Hematopoietic multipotent progenitor cell treated with erythropoietin and hydrocortisone succinate and interleukin-3 and kit ligand, for 8 days (in vitro differentiated cells): ENCODE measurements at places on chromosomes 11 and 22.

DNA sequence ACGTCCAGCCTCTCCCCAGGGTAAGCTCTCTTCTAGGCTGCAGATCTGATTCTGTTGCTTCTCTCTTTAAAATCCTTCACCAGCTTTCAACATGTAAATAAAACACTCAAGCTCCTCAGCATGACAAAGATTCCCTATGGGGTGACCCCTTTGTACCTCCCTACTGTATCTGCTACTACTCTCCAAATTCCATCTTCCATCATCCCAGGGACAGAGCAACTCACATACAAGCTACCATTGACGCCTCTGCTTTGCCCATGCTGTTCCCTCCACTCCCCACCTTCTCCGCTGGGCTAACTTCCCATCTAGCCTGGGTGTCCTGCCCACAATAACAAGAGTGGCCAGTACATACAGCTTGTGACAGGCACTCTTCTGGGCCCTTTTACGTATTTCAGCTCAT is 207.5 kb upstream of the ZBED5 start:
- no peak for DNase-seq

GRCh38 chr22:49350441-49351121 is 477.1 kb downstream of the BRD1 start:
- DNase-seq, result peak; percentile 1

GRCh38 chr11:57637626-57638004 is 12.1 kb downstream of the YPEL4 start:
- DNase-seq, result no peak

- DNase-seq, result no peak
Measured at GRCh38 chr11:17531071-17531600, 13.1 kb downstream of the USH1C start.

GRCh38 chr11:45599161-45599943 is 66.1 kb downstream of the CHST1 start:
- DNase-seq, result no peak

DNA sequence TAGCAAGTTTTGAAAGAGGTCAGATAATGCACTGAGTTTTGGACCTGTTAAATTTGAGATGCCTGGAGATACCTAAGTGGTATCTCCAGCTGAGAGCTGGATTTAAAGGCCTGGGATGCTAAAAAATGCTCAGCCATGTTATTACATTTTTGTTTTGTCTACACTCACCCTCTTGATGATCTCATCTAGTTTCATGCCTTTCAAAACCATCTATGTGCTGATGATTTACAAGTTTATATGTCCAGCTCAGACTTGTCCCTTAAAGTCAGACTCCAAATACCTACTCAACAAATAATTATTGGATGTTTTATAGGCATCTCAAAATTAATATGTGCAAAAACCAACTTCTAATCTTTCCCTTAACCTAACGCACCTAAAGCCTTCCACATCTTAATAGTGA is 103.6 kb upstream of the OR9G4 start:
- DNase-seq, result no peak

GRCh38 chr22:35808377-35808776 is 90.7 kb downstream of the APOL5 start:
- DNase-seq, result no peak

GRCh38 chr22:32836280-32837123 is 35.0 kb downstream of the TIMP3 start:
- DNase-seq, result peak; percentile 63

DNA sequence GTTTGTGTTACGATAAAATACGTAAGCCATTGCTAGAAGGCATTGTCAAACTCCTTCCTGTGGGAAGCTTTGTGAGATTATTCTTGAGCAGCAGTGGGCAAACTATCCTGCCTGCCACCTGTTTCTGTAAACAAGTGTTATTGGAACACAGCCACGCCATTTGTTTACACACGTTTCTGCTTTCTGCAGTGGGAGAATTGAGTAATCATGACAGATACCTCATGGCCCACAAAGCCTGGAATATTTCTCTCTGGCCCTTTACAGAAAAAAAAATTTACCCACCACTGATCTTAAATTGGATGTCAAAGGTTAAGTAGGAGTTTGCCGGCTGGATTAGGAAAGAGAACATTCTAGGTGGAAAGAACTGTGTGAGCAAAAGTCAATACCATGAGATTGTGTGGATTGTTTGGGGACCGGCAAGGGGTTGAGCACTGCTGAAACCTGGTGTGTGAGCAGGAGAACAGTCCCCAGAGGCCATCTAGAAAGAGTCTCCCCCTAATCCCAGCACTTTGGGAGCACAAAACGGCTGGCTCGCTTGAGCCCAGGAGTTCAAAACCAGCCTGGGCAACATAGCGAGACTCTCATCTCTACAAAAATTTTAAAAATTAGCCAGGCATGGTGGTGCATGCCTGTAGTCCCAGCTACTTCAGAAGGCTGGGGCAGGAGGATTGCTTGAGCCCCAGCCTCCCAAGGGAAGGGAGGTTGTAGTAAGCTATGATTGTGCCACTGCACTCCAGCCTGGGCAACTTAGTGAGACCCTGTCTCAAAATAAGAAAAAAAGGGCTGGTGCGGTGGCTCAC is 6.0 kb upstream of the PLA2G6 start:
- no peak for DNase-seq

- peak; percentile 43 for DNase-seq
Measured at GRCh38 chr11:31870609-31871309, 59.6 kb upstream of the PAX6 start.

- DNase-seq, result peak; percentile 56
Measured at GRCh38 chr11:65423516-65424204, 1.1 kb downstream of the NEAT1 start.

DNA sequence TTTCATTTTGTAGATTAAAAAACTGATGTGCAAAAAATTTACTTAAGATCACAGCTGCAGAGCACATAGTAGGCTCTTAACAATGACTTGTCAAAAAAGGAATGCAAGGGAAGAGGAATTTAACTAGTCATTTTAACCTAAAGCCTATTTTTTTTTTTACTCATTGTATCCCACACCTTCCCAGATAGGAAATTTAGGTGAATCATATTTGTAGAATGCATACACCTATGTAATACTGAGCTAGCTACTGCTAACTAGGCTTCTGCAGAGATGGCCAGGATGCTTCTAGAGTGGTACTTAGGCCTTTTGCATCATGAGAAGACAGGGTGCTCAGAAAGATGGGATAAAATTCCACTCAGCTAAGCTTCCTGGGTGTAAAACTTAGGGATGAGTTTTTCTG is 387.3 kb downstream of the AASDHPPT start:
- DNase-seq, result no peak

DNA sequence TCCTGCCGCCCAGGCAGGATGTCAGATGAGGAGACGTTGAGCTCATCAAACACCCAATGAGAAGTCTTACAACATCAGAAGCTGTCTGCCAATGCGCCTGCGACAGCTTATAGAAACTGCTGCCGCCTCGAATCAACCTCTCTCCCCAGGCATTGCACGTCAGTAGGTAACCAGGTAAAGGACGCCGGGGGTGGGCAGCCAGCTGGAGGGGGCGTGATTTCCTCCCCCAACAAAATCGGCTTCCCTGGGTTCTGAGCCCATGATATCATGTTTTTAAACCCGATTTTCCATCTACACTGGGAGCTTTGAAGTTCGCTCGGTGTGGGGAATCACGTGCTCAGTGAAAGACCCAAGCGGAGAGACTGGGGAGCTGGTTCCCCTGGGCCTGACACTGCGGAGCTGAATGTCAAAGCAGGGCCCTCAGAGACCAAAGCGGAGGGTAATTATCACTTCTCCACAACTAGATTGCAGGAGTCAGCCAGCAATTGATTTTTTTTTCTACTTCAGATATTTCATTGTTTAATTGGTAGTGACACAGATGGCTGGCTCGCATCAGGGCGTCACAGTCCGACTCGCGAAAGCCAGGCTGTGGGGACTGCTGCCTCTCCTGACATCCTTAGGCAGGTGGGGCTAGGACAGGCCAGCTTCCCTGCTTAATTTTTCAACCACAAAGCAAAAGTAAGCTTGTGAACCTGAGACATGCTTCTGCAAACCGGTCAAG is 15.4 kb downstream of the FAM83F start:
- no peak for DNase-seq

- no peak for DNase-seq
Measured at GRCh38 chr22:44574057-44574639, 76.1 kb upstream of the RTL6 start.

GRCh38 chr11:33892906-33893594 is 1.2 kb upstream of the LMO2 start:
- DNase-seq, result peak; percentile 91

- no peak for DNase-seq
Measured at GRCh38 chr11:114845766-114846415, 167.6 kb downstream of the NXPE2 start.
